Adrenal gland (tissue), 19 donors: ENCODE measurements at places on chromosomes 11 and 22. TPM values are rescaled to one million over a fixed set of nuclear protein-coding genes. Genes with fewer than 3 reads are reported as not detected.

CERK gene
- total RNA-seq, result 53.3 TPM

GRCh38 chr11:84524422-84525051 lies 1102.6 kb downstream of the DLG2 start:
- peaks cover 9% of the 10 kb centered on the region for H3K4me1 ChIP-seq
- no peaks in the 10 kb centered on the region for H3K36me3 ChIP-seq
- H3K27me3 ChIP-seq, result no peaks in the 10 kb centered on the region
- no peak for DNase-seq

DNA sequence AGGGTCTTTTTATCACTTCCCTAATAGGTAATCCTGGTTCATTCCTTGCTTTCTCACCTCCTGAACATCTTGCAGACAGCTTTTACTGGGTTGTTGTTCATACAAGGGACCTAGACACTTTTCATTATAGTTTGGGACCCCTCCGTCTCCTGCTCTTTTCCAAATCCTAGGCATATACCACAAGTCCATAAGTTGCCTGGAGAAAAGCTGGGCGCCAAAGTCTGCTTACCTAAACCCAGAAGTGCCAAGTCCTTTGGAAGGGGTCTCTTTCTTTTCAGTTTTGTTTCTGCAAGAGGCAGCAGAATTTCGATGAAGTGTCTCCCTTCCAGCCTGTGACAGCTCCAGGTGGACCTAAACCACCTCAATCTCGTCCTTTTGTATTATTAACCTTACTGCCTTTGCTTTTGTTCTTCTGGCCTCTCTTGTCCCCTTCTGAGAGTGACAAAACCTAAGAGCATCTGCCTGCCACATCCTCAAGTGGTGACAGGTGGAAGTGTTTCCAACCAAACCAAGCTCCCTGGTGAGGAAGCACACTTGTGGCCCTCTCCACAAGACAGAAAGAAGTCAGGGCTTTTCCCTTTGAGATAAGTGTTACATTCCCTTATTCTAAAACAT lies 19.5 kb upstream of the P2RY6 start:
- no peak overlapping the region for H3K27ac ChIP-seq
- H3K4me3 ChIP-seq, result no peak overlapping the region
- peak; percentile 19 for DNase-seq

GRCh38 chr22:41589391-41590241 lies at the start of gene PMM1:
Gene PMM1, minus strand, starts transcription at chr22:41589840. Its CDS starts 35 bp downstream, at chr22:41589805.
- no peaks in the 10 kb centered on the region for H3K36me3 ChIP-seq
- H3K27ac ChIP-seq, result peak within 1 kb of the TSS; percentile 81
- peaks cover 8% of the 10 kb centered on the region for H3K4me1 ChIP-seq
- peak within 1 kb of the TSS; percentile 93 for H3K4me3 ChIP-seq

LINC01488 gene
- total RNA-seq, result not detected

DNA sequence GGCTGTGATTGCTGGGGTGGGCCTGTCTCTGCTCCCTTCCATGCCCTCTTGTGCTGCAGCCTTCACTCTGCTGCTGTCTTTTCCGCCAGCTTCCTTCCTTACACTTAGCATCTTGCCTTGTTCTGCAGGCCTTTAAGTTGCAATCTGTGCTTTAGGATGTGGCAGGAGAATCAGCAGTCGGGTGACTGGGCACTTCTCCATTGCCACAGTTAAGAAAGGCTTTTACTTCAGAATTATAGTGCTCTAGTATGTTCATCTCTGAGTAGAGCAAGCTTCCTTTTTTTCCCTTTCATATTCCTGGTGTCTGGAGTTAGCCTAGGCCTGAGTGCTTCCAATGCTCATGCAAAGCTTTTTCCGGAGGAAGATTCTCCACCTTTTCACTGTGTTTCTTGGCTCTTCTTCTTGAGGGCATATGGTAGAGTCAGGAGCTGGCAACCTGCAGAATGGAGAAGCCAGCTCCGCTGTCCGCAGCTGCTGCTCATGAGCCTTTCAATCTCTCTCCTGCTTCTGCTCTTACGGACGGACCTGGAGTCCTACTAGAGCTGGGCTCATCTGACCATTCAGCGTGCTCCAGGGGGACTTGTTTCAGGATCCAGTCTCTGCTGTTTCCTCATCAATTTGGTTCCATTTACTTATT lies 20.2 kb downstream of the PPP6R2 start:
- no peak overlapping the region for H3K4me3 ChIP-seq
- DNase-seq, result no peak
- peaks cover 42% of the 10 kb centered on the region for H3K4me1 ChIP-seq
- no peak overlapping the region for H3K27ac ChIP-seq
- no peaks in the 10 kb centered on the region for H3K36me3 ChIP-seq

PGA5 gene
- total RNA-seq, result not detected

DNA sequence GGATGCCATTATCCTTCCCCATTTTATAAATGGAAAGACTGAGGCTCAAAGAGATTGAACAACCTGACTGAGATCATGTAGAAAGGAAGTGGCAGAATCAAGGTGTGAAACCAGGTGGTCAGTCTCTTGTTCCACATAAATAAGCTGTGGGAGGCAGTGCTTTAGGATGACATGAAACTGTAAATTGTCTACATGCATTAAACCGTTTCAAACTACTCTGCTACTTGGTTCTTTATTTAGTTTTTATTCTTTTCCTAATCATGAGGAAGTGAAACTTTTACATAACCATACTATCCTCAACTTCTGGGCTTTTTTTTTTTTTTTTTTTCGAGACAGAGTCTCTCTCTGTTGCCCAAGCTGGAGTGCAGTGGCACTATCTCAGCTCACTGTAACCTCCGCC lies 34.9 kb downstream of the CADM1 start:
- no peaks in the 10 kb centered on the region for H3K27me3 ChIP-seq
- H3K4me1 ChIP-seq, result no peaks in the 10 kb centered on the region
- DNase-seq, result no peak
- no peak overlapping the region for H3K4me3 ChIP-seq
- H3K36me3 ChIP-seq, result no peaks in the 10 kb centered on the region
- no peak overlapping the region for H3K27ac ChIP-seq

DNA sequence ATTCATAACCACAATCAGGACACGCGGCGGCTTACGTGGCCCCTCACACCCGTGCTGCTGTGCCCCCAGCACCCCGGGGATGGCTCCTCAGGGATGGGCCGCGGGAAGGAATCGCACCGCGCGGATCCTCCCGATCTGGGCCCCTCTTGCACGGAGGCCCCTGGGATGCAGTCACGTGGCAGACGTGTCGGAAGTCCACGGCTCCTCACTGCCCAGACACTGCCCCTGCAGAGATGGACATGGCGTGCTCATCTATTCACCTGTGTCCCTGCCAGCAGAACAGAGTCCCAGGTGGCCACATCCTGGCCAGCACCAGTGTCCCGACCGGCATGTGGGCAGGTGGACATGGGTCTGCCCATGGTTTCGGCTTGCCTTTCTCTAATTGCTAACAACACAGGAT lies 12.8 kb downstream of the MOB2 start:
- H3K27me3 ChIP-seq, result no peaks in the 10 kb centered on the region
- no peak overlapping the region for H3K4me3 ChIP-seq
- DNase-seq, result no peak

- no peak for DNase-seq
- peak overlapping the region; percentile 47 for H3K4me3 ChIP-seq
- H3K36me3 ChIP-seq, result no peaks in the 10 kb centered on the region
- H3K4me1 ChIP-seq, result peaks cover 6% of the 10 kb centered on the region
- peaks cover 43% of the 10 kb centered on the region for H3K27me3 ChIP-seq
Observed at GRCh38 chr11:124760205-124760652, 1.9 kb downstream of the ESAM start.

GRCh38 chr11:57815877-57816276 lies 54.3 kb downstream of the CTNND1 start:
- peaks cover 82% of the 10 kb centered on the region for H3K36me3 ChIP-seq
- H3K27me3 ChIP-seq, result no peaks in the 10 kb centered on the region
- H3K27ac ChIP-seq, result no peak overlapping the region
- no peak overlapping the region for H3K4me3 ChIP-seq
- H3K4me1 ChIP-seq, result no peaks in the 10 kb centered on the region

TPBGL gene
- 3.0 TPM for total RNA-seq

PKNOX2 gene
- total RNA-seq, result 34.7 TPM

DNA sequence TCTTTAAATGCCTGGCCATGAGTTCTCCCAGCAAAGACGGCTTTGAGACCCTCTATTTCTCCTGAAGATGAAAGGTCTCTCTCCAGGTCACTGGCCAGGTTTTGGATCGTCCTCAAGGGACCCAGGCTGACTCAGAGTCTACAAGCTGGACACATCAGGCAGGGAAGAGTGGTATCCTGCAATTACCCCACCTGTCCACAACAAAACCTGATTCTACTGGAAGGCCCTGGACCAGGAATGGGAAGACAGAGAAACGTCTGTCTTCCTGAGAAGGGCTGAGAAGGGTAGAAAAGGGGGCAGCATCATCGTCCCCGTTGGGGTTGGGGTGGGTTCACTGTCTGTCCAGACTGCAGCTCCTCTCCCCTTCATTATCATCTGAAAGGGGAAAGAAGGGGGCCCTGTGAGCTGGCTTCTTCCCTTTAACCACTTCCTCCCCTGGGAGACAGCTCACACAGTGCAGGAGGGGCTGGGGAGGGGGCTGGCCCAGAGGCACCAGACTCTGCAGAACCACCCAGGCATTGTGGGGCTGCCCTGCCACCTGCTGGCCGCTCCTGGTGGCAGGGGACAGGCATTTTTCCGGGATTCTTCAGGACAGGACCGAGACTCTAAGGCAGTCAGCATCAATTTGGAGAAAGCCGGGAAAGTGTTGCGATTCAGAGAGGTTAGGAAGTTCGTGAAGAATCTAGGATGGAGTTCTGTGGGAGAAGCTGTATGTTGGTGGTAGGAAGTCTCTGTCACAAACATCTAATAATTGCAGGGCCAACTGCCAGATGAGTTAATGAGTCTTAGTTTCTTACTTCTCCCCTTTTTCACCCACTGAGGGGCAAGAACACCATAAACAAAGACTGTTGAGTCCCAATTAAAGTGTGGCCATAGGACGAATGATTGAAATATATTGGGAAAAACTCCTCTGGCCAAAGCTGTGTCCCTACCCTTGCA lies 57.6 kb downstream of the SYN3 start:
- no peaks in the 10 kb centered on the region for H3K36me3 ChIP-seq
- H3K27me3 ChIP-seq, result no peaks in the 10 kb centered on the region
- peak; percentile 59 for DNase-seq
- H3K27ac ChIP-seq, result no peak overlapping the region

PAK1 gene
- total RNA-seq, result 17.2 TPM

DNA sequence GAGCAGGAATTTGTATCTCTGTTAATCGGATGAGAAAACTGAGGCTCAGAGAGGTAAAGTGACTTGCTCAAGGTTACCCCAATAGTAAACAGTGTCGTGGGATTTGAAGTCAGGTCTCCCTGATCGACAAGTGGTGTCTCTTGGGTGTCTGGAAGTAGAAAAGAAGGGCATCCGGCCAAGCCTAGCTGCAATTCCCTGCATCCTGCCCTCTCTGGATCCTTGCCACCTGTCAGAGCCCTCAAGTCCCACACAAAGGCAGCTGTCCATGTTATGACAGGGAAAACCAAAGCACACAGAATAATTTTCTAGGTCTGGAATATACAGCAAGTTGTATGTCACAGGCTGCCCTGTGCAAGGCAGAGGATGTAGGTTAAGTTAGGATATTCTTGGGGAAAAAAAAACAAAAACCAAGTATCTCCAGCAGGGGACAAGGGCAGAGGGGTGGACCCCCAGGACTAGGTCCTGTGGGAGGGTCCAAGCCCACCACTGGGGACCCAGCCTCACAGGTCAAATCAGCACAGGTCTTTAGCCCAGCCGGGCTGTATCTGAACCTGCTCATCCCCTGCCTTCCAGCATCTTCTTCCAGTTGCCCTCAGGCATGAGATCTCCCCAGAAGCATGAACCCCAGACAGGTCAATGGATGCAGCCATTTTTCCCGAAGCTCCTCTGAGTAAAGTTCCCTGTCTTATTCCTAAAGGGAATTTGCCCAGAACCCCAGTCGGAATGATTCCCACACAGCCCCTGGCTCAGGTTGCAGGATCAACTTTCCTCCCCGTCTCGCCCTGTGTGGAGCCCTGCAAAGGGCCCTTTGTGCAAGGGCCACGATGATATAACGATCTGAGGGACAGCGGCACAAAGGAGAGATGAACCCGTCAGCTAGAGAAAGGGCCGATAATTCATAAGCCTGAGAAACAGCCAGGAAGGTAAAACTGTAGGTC lies 15.0 kb downstream of the USH1C start:
- no peaks in the 10 kb centered on the region for H3K36me3 ChIP-seq
- DNase-seq, result no peak
- no peak overlapping the region for H3K4me3 ChIP-seq
- no peak overlapping the region for H3K27ac ChIP-seq
- no peaks in the 10 kb centered on the region for H3K27me3 ChIP-seq
